ENCODE measurements at places on chromosomes 11 and 22. TPM values are rescaled to one million over a fixed set of nuclear protein-coding genes. Genes with fewer than 3 reads are reported as not detected.

Gene CTNND1
- 4.6 TPM for total RNA-seq

DNA sequence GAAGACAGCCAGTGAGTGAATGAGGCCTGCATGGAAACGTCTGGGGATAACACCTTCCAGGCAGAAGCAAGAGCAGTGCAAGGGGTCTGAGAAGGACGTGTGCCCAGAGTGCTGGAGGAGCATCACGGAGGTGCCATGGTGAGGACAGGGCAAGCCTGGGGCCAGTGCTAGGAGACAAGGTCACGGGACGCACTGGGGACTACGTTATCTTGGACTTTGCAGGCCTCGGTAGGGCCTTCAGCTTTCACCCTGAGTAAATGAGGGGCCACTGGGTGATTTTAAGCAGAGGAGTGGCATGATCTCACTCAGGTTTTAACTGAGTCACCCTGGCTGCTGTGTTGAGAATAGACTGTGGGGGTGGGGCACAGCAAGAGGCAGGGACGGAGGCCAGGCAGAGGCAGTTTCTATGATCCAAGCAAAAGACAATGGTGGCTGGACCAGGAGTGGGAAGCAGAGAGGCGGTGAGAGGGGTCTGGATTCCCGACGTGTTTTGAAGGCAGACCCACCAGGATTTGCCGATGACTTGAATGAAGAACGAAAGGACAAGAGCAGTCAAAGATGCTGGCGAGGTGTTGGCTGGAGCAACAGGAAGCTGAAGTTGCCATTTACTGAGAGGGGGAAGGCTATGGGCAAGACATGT, 102.7 kb upstream of the PARVA start:
- H3K4me1 ChIP-seq = no peaks in the 10 kb centered on the region
- ATAC-seq = no peak
- no peaks in the 10 kb centered on the region for H3K27me3 ChIP-seq

Gene FLRT1
- total RNA-seq = not detected

DNA sequence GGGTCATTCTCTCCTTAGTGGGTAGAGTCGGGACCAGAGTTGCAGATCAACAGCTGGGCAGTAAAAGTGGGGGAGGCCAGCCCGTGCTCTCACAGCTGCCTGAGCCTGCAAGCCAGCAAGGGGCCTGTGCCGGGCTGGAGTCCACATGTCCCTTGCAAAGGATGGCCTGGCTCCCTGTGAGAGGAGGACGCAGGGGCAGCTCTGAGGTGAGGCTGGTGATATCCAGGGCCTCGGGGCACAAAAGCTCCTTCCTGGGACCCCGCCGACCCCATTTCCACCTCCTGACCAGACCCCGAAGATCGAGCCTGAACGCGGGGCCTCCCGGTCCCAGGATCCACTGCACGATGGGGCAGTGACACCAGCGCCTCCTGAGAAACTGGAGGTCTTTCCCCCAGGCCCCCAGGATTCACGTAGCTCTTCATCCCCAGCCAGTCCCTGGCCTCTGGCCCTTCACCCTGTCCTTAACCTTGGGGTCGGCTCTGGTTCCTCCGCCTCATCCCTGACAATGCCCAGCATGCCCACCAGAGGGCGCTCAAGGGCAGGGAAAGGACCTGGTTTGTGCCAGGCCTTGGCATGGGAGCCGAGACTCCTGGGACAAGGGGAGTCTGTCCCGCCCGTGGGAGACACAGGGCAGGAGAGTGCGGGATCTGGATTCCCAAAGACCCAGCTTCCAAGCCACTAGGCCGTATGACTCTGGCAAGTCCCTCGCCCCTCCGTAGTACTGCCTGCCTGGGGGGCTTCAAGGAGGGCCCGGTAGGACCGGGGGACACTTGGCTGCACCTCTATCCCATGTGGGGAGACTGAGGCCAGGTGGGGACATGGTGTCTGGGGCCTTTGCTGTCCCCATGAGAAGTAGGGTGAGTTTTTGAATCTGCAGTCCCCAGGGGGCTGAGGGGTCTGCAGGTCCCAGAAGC, 17.8 kb upstream of the WNT7B start:
- no peaks in the 10 kb centered on the region for H3K36me3 ChIP-seq
- H3K27ac ChIP-seq = no peak overlapping the region
- peak; percentile 80 for ATAC-seq
- H3K4me3 ChIP-seq = no peak overlapping the region
- H3K4me1 ChIP-seq = no peaks in the 10 kb centered on the region

Gene ZC3H12C
- 2.9 TPM for total RNA-seq

Measured in activated T-helper 17 cell treated with anti-CD3 and anti-CD28 coated beads, Interleukin-2, amount 50 U/mL, for 72 hours (primary cell).